Transverse colon (tissue), 4 donors: ENCODE measurements at places on chromosomes 6 and 20.

DNA sequence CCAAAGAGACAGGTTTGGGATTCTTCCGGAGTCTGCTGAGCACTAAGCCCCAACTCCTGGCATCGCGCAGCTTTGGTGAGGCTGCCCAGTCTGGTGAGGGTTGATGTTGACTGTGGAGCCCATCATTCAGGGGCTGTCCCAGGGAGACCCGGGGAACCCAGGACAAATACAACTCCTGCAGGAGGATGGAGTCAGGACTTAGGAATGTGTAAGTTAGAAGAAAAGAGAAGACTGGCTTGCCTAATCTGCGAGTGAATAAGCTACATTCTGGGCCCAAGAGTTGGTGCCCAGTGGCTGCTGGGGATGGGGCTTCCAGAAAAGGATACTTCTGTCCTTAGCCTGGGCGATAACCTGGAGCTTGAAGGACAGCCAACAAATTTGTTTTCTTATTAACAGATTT lies 47.9 kb downstream of the STK35 start:
- H3K36me3 ChIP-seq = no peaks in the 10 kb centered on the region
- no peaks in the 10 kb centered on the region for H3K27me3 ChIP-seq
- H3K4me3 ChIP-seq = no peak overlapping the region
- no peak for DNase-seq

GRCh38 chr6:132730560-132730959 lies 16.7 kb upstream of the VNN1 start:
- no peak overlapping the region for H3K27ac ChIP-seq
- no peaks in the 10 kb centered on the region for H3K36me3 ChIP-seq
- H3K4me3 ChIP-seq = no peak overlapping the region
- no peaks in the 10 kb centered on the region for H3K4me1 ChIP-seq
- no peaks in the 10 kb centered on the region for H3K27me3 ChIP-seq
- no peak for DNase-seq

- H3K36me3 ChIP-seq = no peaks in the 10 kb centered on the region
- no peak overlapping the region for H3K4me3 ChIP-seq
- no peak overlapping the region for H3K27ac ChIP-seq
- no peaks in the 10 kb centered on the region for H3K4me1 ChIP-seq
- no peaks in the 10 kb centered on the region for H3K27me3 ChIP-seq
Observed at GRCh38 chr6:29131691-29132090, 23.8 kb downstream of the OR2J3 start.

DNA sequence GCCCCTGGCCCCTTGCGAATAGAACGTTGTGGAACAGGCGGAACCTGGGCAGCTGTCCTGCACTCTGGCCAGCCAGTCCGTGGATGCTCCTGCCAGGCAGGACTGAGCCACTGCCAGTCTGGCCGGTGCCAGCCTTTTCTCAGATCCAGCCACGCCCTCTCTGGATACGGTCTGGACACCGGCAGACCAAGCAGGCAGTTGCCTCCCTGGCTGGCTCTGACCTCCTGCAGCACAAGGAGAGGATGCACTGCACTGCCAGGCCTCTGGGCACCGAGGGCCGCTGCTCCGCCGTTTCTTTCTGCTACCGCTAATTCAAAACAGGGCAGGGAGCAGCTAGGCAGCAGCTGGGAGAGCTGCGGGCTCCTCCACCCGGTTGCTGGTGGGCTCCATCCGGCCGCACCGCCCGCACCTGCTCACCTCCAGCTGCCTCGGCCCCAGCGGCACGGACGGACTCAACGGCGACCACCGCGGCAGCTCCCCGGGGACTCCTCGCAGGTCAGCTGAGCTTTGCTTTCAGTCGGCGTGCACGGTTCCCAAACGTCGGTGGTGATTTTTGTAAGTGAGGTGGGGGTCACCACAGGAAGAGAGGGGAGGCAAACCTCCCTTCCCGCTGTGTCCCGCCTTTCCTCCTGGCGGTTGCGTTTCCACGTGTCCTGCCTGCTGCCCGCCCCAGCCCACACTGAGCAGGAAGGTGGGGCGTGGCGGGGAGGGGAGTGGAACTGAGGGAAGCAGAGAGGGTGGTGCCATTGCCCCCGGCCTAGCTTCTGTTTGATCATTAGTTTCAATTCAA lies 30.3 kb upstream of the AFDN start:
- peak overlapping the region; percentile 51 for H3K27ac ChIP-seq
- no peaks in the 10 kb centered on the region for H3K36me3 ChIP-seq
- DNase-seq = peak; percentile 65
- H3K4me3 ChIP-seq = no peak overlapping the region

DNA sequence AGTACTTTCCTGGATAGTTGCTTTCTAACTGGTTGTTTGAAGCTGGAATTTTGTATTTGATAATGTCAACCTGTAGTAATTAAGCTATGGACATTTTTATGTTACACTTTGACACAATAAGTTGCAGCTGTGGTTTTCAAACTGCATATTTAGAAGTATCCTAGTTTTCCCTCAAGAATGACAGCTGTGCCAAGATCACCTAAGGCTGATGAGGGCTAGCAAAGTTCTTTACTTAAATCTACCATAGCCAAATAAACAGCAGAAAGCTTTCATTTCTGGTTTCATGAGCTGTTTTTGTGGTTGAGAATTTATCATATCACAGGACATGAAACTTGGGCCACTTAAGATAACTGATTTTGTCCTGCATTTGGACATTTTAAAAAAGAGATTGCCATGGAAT lies 30.6 kb downstream of the FAM229B start:
- H3K36me3 ChIP-seq = no peaks in the 10 kb centered on the region
- H3K4me1 ChIP-seq = no peaks in the 10 kb centered on the region

DNA sequence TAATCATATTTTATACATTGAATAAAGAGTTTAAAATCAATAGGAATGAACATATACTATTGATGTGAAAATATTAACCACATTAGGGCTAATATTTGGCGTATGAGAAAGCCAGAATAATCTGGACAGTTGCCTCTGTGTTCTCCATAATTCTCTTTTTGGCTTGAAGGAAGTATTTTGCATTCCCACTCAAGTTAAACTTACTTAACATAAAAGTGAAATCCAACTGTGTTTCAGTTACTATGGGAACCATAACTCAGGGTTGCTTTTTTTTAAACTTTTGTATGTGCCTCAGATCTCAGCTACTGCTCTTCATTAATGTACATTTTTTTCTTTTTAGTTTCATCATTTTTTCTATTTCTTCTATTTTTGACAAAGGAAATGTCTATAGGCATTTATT lies 479.8 kb downstream of the NKAIN2 start:
- no peak overlapping the region for H3K4me3 ChIP-seq
- H3K4me1 ChIP-seq = no peaks in the 10 kb centered on the region
- H3K27me3 ChIP-seq = no peaks in the 10 kb centered on the region
- H3K36me3 ChIP-seq = no peaks in the 10 kb centered on the region

DNA sequence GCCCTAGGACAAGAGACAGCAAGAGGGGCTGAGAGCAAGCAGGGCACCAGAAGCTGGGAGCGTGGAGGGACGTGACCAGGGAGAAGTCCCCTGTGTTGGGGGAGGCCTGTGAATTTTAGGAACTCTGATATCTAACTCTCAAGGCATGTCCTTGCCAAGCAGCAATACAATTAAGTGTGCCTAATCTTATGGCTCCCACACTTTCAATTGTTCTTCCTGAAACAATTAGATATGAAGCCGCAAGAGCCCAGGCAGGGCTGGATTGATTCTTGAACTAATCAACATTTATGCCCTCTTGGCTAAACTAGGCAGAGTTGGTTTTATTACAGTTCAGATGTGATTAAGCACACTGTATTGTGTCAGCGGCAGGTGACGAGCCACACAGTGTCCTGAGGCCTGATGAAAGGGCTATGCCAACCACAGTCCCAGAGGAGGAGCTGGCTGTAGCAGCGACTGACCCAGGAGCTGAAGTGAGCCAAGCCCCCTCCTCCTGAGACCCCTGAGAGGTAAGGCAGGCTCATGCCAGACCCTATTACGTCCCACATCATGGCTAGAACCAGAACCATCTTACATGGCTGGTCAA lies 4.2 kb upstream of the MAVS start:
- H3K27ac ChIP-seq = peak overlapping the region; percentile 80
- H3K4me1 ChIP-seq = peaks cover 39% of the 10 kb centered on the region
- H3K4me3 ChIP-seq = no peak overlapping the region

DNA sequence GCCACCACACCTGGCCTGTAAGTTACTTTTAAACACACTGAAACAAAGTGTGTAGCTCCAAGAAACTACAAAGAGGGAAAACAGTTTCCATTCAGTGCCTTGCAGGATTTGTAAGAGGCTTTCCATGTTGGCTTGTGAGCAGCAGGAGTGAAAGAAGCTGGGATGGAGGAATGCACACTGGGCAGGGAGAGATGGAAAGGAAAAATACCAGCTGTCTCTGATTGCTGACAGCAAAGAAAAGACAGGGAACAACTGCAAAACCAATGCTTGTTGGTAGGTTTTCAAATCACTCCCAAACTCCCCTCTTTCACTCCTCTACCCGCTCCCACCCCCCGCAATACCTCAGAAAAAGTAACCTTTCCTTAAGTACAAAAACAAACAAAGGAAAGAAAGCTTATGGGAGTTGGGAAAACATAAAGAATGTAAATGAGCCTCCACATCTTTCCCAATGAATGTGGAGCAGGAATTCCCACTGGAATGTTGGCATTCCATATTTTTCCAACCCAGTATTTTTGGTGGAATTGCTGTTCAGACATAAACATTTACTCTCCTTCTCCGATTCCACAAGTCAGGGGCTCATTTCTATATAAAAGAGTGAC lies 166.1 kb downstream of the THBS2 start:
- H3K4me1 ChIP-seq = no peaks in the 10 kb centered on the region
- H3K4me3 ChIP-seq = no peak overlapping the region
- H3K27ac ChIP-seq = peak overlapping the region; percentile 6
- H3K36me3 ChIP-seq = no peaks in the 10 kb centered on the region
- no peaks in the 10 kb centered on the region for H3K27me3 ChIP-seq

DNA sequence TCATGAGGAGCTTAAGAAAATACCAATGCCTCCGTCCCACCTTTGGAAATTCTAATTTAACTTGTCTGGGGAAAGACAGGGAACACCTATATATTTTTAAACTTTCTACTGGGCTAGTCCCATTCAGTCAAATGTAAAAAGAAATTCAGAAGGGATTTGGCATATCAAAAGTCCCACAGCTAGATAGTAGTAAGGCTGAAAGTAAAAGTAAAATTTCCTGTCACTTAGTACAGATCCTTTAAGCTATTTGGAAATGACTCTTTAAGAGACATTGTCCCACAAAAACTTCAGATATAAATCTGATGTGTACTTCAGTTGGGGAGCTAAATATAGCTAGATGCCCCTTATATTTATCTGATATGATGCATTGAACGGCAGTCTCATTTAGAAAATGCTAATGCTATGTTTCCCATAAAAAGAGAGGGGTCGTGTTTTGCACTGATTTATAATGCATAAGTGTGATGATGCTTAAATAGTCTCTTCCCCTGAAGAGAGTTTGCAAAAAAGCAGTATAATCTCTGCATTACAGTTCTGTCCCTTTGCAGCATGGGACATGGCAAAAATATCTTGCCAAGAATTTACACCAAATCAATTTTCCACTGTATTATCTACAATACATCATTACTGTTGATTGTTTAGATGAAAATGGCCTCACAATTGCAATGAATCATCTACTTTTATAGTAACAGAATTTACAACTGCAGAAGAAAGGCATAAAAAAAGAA lies 860.8 kb upstream of the MAP3K7 start:
- H3K36me3 ChIP-seq = no peaks in the 10 kb centered on the region
- no peak overlapping the region for H3K27ac ChIP-seq
- H3K27me3 ChIP-seq = no peaks in the 10 kb centered on the region
- DNase-seq = no peak

GRCh38 chr20:32453467-32454163 lies 95.5 kb downstream of the ASXL1 start:
- DNase-seq = no peak

- H3K36me3 ChIP-seq = peaks cover 7% of the 10 kb centered on the region
- peaks cover 77% of the 10 kb centered on the region for H3K4me1 ChIP-seq
- no peak overlapping the region for H3K4me3 ChIP-seq
Observed at GRCh38 chr6:63677282-63677681, 41.7 kb downstream of the PHF3 start.

DNA sequence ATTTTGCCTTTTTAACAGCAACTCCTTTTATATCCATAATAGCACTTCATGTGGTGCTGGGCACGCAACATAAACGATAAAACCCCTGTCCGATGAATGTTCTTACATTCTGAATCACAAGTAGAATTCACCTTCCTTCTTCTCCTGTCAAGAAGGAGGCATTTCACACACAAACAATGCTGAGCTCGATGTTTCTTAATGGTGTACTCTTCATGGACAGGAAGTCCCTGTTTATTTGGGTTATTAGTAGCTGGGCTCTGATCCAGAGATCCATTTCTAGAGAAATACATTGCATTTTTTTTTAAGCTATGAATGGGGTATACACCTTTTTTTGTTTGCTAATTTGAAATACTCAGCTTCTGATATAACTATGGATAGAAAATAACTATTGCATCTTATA lies 82.4 kb downstream of the PPP1R3G start:
- DNase-seq = no peak
- H3K27me3 ChIP-seq = no peaks in the 10 kb centered on the region
- H3K4me3 ChIP-seq = no peak overlapping the region

- H3K27me3 ChIP-seq = no peaks in the 10 kb centered on the region
- no peaks in the 10 kb centered on the region for H3K36me3 ChIP-seq
- H3K27ac ChIP-seq = peak overlapping the region; percentile 82
- peaks cover 3% of the 10 kb centered on the region for H3K4me1 ChIP-seq
- no peak overlapping the region for H3K4me3 ChIP-seq
- no peak for DNase-seq
Observed at GRCh38 chr20:57564951-57565642, 4.2 kb downstream of the PCK1 start.

DNA sequence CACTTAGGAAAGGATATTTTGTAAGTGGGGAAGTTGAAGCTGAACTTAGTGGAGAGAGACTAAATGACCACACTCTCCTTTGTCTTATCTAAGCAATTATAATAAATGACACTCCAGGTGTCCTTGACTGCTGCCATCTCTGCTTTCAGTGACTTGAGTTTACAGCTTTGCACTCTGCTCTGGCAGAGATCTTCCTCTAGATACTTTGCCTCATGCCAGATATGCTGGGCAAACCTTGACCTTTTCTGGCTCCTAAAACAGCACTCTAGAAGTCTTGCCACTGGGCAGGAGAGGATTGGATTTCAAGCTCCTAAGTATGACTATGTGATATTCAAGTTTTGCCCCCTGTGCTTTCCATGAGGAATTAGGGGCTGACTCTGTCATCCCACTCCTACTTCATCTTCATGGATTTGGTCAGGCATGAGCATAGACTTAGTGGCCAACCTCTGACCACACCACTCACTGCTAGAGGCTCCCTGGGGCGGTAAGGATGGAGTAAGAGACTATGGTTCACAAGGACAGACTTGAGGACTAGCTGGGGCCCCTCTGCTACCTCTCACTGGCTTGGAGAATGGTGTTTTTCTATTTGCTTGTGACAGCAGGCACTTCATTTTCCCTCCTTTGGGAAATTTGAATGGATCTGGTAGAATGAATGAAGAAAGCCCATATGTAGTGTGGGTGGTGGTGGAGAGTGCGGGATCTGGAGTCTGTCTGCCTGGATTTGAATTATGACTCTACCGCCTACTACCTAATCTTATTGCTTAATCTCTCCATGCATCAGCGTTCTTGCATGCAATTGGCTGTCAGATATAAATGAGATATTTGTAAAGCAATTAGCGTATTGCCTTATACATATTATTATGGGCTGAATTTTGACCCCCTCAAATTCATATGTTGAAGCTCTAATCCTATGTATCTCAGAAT lies 191.4 kb downstream of the REV3L start:
- no peak for DNase-seq
- no peaks in the 10 kb centered on the region for H3K36me3 ChIP-seq
- H3K4me3 ChIP-seq = no peak overlapping the region
- no peak overlapping the region for H3K27ac ChIP-seq
- H3K27me3 ChIP-seq = no peaks in the 10 kb centered on the region
